Osteocyte (in vitro differentiated cells): ENCODE measurements at places on chromosomes 3 and 15. TPM values are rescaled to one million over a fixed set of nuclear protein-coding genes. Genes with fewer than 3 reads are reported as not detected.
A peak's percentile ranks its signal among the peaks of the same experiment; 100 is the strongest.

GRCh38 chr3:23805210-23805632 is 534 bp upstream of the UBE2E1 start:
- peak overlapping the region; percentile 93 for H3K27ac ChIP-seq
- peaks cover 7% of the 10 kb centered on the region for H3K36me3 ChIP-seq
- peak overlapping the region; percentile 91 for H3K4me3 ChIP-seq
- peaks cover 36% of the 10 kb centered on the region for H3K4me1 ChIP-seq

GRCh38 chr3:40717471-40717870 is 192.7 kb downstream of the ZNF621 start:
- H3K4me3 ChIP-seq = no peak overlapping the region
- no peaks in the 10 kb centered on the region for H3K4me1 ChIP-seq
- no peaks in the 10 kb centered on the region for H3K27me3 ChIP-seq
- no peak overlapping the region for H3K27ac ChIP-seq

- H3K4me1 ChIP-seq = no peaks in the 10 kb centered on the region
- no peak for DNase-seq
Observed at GRCh38 chr3:103085465-103085864, 650.6 kb downstream of the ZPLD1 start.

- H3K27me3 ChIP-seq = peaks cover 22% of the 10 kb centered on the region
- DNase-seq = no peak
- peaks cover 19% of the 10 kb centered on the region for H3K4me1 ChIP-seq
- H3K4me3 ChIP-seq = no peak overlapping the region
- no peak overlapping the region for H3K27ac ChIP-seq
Observed at GRCh38 chr3:194261581-194262063, 89.5 kb downstream of the CPN2 start.

- no peak overlapping the region for H3K27ac ChIP-seq
- DNase-seq = no peak
- H3K4me1 ChIP-seq = peaks cover 24% of the 10 kb centered on the region
- H3K36me3 ChIP-seq = no peaks in the 10 kb centered on the region
- no peak overlapping the region for H3K4me3 ChIP-seq
- no peaks in the 10 kb centered on the region for H3K27me3 ChIP-seq
Observed at GRCh38 chr3:151838574-151839312, 24.8 kb downstream of the AADAC start.

The SST gene
- total RNA-seq = not detected in 2 replicates

DNA sequence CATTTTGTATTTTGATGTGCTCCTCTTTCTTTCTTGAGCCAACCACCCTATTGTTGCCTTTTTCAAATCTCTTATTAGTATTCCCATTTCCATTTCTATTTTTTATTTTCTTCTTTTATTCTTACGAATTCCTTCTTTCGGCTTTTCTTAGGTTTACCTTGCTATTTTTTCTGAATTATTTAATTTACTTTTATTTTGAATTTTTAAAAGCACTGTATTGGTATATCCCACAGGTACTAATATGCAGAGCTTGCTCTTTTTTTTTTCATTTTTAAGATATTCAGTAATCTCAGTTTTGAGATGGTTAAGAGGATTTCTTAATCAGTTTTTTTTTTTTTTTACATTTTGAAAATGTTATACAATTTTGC is 18.4 kb upstream of the MCF2L2 start:
- H3K27me3 ChIP-seq = peaks cover 23% of the 10 kb centered on the region
- peaks cover 31% of the 10 kb centered on the region for H3K4me1 ChIP-seq

The DUOXA2 gene
- not detected in 2 replicates for total RNA-seq

DNA sequence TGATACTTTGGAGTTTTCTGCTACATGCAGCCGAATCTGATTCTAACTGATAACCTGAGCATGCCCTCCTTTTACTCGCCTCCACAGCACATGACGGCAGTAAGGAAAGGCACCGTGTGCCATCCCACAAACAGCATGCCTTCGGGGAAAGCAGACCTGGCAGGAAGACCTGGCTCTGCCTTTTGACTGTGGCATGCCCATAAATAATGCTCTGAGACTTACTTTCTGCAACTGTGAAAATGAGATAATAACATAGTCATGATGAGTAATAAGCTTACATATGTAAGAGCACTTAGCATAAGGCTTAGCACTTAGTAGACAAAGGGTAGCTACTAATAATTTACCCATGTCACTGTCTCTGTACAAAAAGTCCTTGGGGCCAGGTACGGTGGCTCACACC is 32.9 kb downstream of the MTHFS start:
- no peak overlapping the region for H3K4me3 ChIP-seq
- DNase-seq = no peak
- H3K27me3 ChIP-seq = no peaks in the 10 kb centered on the region
- H3K27ac ChIP-seq = no peak overlapping the region
- peaks cover 8% of the 10 kb centered on the region for H3K36me3 ChIP-seq

DNA sequence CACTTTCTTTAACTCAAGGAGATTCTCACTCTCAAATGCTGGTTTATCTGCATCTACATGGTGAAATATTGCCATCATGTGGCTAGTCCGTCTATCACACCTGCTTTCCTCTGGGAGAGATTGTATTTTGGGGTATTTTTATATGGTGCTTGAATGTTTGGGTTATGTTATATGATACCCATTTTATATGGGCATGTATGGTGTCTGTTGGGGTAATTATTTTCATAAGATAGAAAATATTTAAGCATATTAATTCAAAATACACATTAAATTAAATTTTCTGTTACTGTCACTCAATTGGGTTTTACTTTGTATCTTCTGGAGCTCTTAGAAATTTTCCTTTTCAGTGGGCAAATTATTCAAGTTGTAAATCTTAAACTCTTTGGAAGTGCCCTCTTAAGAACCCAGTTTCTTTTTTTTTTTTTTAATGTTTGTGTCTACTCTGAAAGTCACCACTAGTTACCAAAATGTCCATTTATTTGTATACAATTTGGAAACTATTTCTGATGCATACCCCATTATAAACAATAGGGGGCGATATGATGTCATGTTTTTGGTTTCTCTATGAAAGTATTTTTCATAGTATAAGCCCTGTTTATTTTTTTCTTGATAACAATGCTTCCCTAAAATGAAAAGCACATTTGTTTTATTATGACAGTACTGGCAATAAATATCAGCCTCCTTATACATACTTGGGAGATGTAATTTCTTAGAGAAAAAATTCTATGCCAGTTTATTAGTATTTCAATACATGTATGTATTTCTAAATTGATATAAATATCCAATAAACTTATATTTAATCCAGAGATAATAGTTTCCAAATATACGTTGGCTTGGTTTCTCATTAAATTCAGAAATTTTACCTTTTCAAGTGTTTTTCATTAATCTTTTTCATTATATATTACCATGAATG is 36.1 kb upstream of the PLSCR5 start:
- peaks cover 2% of the 10 kb centered on the region for H3K4me1 ChIP-seq
- no peak overlapping the region for H3K4me3 ChIP-seq
- no peak for DNase-seq
- no peaks in the 10 kb centered on the region for H3K36me3 ChIP-seq

- H3K27ac ChIP-seq = no peak overlapping the region
- no peak overlapping the region for H3K4me3 ChIP-seq
- DNase-seq = no peak
- H3K4me1 ChIP-seq = peaks cover 46% of the 10 kb centered on the region
Observed at GRCh38 chr3:86826292-86826691, 164.7 kb downstream of the VGLL3 start.

- H3K36me3 ChIP-seq = no peaks in the 10 kb centered on the region
- no peak overlapping the region for H3K4me3 ChIP-seq
- no peak for DNase-seq
- no peaks in the 10 kb centered on the region for H3K27me3 ChIP-seq
- H3K27ac ChIP-seq = no peak overlapping the region
Observed at GRCh38 chr3:65963787-65964677, 74.7 kb downstream of the MAGI1 start.

- peak overlapping the region; percentile 57 for H3K27ac ChIP-seq
- peaks cover 62% of the 10 kb centered on the region for H3K4me1 ChIP-seq
- no peak for DNase-seq
Observed at GRCh38 chr3:37902674-37903073, 41.0 kb downstream of the CTDSPL start.
